Posterior vena cava (tissue), 2 donors: ENCODE measurements at places on chromosomes 4 and X. TPM values are rescaled to one million over a fixed set of nuclear protein-coding genes. Genes with fewer than 3 reads are reported as not detected.

DNA sequence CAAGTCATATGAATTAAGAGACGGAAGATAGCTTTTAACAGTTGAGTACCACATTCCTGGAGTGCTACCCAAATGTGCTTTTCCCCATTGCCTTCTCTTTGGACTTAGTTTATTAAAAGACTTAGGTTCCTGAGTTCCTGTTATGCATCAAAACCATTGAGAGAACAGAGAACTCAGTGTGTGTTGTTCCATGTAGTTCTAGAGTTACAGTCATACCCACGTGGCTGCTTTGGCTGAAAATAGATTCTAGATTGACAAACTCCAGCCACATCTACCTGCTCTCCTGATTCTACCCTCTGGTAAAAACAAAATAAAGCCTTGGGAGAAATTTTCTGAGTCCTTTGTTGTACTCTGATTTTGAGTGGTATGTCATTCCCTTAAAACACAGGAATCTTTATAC lies 385.4 kb downstream of the IL15 start:
- DNase-seq = no peak

DNA sequence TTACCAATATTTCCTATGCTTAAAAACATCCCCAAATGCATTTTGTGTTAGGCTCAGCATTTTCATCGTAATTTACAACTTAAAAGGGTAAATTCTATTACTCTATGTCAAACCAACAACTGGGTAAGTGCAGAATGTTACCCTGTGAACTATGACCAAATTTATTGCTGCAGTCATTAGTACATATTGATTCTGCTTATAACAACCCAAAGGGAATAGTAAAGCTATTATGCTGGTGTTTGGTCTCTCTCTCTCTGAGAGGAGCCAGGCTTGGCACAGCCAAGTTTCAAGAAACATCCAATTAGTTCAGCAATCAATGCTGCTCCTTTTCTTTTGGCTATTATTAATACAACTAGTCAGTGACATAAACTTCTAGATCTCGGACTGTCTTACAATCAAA lies 747.7 kb downstream of the CENPC start:
- DNase-seq = no peak

DNA sequence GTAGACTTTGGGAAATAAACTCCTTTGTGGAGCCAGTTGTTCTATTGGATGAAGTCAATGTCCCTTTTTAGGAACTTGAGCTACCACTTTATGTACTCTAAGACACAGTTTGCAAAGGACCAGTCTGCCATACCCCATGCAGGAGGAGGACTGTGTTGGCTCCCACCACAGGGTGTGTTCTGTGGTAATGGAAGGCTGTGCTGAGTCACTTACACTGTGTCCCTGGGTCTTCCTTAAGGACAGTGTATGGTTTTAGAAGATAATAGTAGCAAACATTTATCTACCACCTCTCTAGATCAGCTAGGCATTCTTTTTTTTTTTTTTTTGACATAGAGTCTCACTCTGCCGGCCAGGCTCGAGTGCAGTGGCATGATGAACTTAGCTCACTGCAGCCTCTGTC lies 184.0 kb upstream of the PGRMC2 start:
- no peak for DNase-seq

GRCh38 chrX:150081076-150081475 lies 142.8 kb upstream of the EOLA2 start:
- DNase-seq = no peak

GRCh38 chrX:143002206-143002605 lies 23.5 kb upstream of the SPANXN4 start:
- no peak for DNase-seq

DNA sequence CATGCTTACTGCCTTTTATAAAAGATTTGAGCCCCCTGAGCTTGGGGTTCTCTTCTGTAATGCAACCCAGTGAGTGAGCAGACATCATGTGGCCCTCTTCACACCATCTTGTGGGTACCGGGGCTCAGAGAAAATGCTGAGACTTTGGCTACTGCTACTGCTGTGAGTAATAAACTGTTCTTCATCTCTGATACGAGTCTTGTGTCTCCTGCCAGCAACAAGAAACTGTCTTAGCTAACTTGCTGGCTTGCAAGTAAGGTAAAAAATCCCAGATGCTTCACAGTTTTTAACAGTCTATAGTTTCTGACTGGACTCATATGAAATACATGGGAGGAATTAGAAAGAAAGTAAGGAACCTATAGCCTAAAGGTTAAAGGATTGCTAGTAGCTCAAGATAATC lies 148.3 kb downstream of the GPC3 start:
- DNase-seq = no peak

DNA sequence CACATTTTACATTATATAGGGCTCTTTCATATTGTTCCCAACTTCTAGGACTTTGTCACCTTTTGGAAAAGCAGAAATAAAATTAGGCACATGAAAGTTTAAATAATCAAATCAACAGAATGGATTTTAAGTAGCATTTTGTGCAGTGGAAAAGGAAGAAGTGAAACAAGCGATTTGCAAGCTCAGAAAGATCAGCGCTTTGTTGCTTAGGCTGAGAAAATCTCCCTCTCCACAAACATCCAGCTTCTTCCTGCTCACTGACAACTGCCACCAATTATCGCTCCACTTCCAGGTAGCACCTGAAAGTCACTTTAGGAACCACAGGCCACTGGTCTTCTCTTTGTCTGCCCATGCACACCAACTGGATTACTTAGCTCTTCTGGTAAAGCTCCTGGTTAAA lies 2.0 kb upstream of the PDK3 start:
- no peak for DNase-seq

DNA sequence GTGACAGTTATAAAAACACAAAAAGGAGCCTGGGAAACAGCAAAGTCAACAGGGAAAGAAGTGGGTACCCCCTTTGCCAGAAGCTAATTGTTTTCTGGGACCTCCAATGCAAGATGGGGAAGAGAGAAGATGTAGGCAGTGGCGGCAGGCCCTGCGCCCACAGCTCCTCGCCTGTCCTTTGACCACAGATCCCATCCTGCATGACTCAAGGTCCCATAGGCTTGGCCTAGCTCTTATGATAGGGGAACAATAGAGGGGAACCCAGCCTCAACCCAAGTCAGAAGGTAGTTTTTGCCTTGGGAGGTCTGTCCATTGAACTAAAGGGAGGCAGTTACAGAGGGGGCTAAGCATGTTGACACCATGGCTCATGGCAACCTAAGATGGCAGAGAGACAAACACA lies 14.2 kb downstream of the ZMYM3 start:
- DNase-seq = no peak

Gene PSMD10
- 31.7 TPM for total RNA-seq

Gene NPY2R
- total RNA-seq = not detected

Gene SPANXA2
- not detected for total RNA-seq

Gene FGF5
- not detected for total RNA-seq

Gene CT55
- total RNA-seq = not detected

Gene TNMD
- 0.43 TPM for total RNA-seq

Gene FAT4
- total RNA-seq = 22.8 TPM

Gene NSUN7
- total RNA-seq = 0.65 TPM

Gene MAGEE2
- 0.42 TPM for total RNA-seq

Gene PDLIM3
- total RNA-seq = 540 TPM
